T-helper 17 cell (primary cell): ENCODE measurements at places on chromosomes 12 and 14. TPM values are rescaled to one million over a fixed set of nuclear protein-coding genes. Genes with fewer than 3 reads are reported as not detected.

GRCh38 chr12:57603815-57604453, 690 bp upstream of the DTX3 start:
- no peak for DNase-seq
- H3K36me3 ChIP-seq: peaks cover 14% of the 10 kb centered on the region
- H3K27ac ChIP-seq: peak overlapping the region; percentile 88
- peak overlapping the region; percentile 82 for H3K4me3 ChIP-seq
- H3K4me1 ChIP-seq: peaks cover 25% of the 10 kb centered on the region

- no peak overlapping the region for H3K4me3 ChIP-seq
- no peak for DNase-seq
- H3K36me3 ChIP-seq: peaks cover 7% of the 10 kb centered on the region
- H3K27me3 ChIP-seq: no peaks in the 10 kb centered on the region
- H3K27ac ChIP-seq: no peak overlapping the region
Measured at GRCh38 chr12:57775044-57775443, 2.6 kb downstream of the EEF1AKMT3 start.

DNA sequence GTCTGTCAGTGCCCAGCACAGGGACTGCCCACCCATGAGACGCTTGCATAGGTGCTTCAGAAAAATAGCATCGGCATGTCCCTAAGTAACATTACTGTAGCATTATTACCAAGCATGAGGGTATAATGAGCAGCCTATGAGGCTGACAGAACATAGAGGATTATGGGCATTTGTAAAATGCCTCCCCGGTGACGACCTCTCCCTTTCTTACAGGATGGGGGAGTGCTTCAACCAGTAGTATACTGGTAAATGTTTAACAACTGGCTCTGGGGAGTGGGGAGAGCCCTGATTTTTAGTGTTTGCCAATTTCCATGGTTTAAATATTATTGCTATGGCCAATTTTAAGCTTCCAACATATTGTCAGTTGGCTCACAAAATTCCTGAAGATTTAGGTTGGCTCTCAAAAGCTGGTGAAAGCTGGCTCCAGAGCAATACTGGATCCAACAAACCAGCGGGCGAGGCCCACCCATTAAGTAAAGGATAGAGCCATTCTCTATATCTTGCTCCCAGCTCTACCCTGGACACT, 104.5 kb downstream of the ETNK1 start:
- H3K4me1 ChIP-seq: peaks cover 2% of the 10 kb centered on the region
- peaks cover 34% of the 10 kb centered on the region for H3K27me3 ChIP-seq
- no peak for DNase-seq
- H3K27ac ChIP-seq: no peak overlapping the region
- no peak overlapping the region for H3K4me3 ChIP-seq
- no peaks in the 10 kb centered on the region for H3K36me3 ChIP-seq

DNA sequence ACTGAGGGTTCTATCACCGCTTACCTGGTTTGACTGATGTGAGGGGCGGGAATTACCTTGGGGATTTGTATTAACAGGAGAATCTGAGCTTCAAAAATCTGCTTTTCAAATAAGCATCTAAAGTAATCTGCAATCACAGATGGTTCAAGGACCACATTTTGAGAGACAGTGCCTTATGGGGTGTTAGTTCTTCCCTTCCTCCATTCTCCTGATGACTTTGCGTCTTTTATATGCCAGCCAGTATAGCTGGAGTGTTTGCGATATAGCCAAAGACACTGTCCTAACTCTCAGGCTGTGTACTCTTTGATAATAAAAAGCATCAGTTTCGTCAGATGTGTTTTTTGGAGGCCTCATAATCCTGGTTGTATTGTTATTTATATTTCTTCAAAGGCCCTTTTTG, 39.5 kb downstream of the PPHLN1 start:
- no peak overlapping the region for H3K4me3 ChIP-seq
- no peaks in the 10 kb centered on the region for H3K27me3 ChIP-seq
- no peak for DNase-seq
- peaks cover 4% of the 10 kb centered on the region for H3K36me3 ChIP-seq
- peaks cover 19% of the 10 kb centered on the region for H3K4me1 ChIP-seq

DNA sequence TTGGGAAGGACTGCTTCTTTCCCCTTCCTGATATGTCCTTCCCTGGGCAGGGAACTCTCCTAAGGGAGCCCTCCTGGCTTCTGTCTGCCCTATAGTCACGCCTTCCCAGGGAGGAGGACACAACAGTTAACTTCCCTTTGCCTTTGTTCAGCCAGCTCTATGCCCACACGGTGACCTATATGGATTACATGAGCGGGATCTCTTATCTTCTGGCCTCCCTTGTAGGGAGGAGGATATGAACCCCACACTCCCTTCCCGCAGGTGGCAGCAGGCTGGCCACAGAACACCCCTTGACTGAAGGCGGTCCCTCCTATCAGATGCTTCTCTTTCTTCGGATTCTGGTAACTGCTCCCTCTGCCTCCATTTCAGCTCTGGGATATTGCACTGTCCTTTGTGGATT, 135.6 kb upstream of the MAX start:
- peaks cover 13% of the 10 kb centered on the region for H3K4me1 ChIP-seq
- DNase-seq: no peak
- H3K27me3 ChIP-seq: no peaks in the 10 kb centered on the region
- H3K4me3 ChIP-seq: no peak overlapping the region

DNA sequence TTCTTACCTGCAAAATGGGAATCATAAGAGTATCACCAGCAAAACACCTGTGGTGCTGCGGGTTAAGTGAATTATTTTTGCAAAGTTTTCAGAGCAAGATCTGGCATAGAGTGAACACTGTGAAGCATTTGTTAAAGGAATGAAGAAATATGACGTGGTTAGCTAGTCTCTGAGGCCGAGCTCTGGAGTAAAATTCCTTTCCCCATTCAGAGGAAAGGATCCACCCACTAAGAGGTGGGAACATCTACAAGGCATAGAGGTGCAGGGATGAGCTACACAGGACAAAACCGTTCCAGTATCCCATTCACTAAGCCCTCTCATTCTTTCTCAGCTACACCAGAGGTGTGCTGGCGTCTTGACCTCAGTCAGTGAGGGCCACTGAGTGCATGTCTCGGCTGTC, 48.5 kb downstream of the JAG2 start:
- H3K27ac ChIP-seq: no peak overlapping the region
- no peak for DNase-seq
- peaks cover 2% of the 10 kb centered on the region for H3K36me3 ChIP-seq
- no peak overlapping the region for H3K4me3 ChIP-seq

DNA sequence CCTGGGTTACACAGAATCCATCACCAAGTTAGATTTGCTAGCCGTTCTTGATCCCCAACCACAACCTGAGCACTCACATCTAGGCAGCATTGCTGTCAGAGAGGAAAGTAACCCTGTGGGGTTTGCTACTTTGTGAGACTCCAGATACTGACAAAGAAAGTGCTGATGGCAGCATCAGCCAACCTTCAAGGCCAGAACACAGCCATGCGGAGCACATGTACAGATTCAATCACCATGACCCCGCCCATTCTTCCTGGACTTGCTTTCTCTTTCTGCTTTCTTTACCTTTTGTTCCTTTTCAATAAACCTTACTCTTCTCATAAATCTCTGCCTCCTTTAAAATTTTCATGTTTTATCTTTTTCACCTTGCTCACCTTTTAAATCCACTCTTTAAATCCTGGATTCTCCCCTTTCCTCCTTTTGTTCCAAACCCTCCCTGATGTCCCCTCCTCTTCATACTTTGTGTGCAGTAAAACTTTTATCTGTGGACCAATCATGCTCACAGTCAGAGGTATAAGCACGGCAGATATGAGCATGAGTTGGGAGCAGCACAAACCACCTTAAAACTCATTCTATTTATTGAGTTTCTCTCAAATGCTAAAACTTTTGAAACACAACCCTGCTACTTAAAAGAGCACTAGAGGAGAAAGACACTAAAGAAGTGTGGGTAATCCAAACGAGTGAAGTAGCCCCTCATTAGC, 21.9 kb upstream of the CERS5 start:
- no peaks in the 10 kb centered on the region for H3K27me3 ChIP-seq
- no peak for DNase-seq
- peak overlapping the region; percentile 91 for H3K27ac ChIP-seq
- H3K4me3 ChIP-seq: peak overlapping the region; percentile 85
- peaks cover 19% of the 10 kb centered on the region for H3K4me1 ChIP-seq

GRCh38 chr14:61564618-61565091, 130.7 kb upstream of the HIF1A start:
- H3K27me3 ChIP-seq: peaks cover 9% of the 10 kb centered on the region
- DNase-seq: no peak
- H3K4me3 ChIP-seq: peak overlapping the region; percentile 36

GRCh38 chr14:50007123-50007903, 109.1 kb downstream of the VCPKMT start:
- no peak overlapping the region for H3K27ac ChIP-seq
- peaks cover 3% of the 10 kb centered on the region for H3K36me3 ChIP-seq
- no peaks in the 10 kb centered on the region for H3K27me3 ChIP-seq
- no peak for DNase-seq
- H3K4me3 ChIP-seq: no peak overlapping the region

DNA sequence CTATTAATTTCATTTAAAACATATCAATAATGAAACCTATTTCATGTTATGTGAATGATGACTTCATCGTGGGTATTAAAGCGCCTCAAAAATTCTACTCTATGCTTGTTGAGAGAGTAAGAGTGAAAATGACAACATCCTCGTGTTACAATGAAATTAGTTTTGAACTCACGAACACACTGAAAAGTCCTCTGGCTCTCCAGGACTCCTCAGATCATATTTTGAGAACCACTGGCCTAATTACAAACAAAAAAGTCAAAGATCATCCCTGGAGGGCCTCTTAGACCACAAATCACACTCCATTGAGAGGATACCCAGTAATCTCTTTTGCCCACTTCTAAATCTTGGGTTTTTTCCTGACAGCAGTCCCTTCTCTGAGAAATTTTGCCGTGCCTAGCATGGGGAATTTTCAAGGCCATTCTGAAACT, 19.1 kb downstream of the DAAM1 start:
- H3K27ac ChIP-seq: no peak overlapping the region
- H3K4me1 ChIP-seq: peaks cover 15% of the 10 kb centered on the region
- H3K27me3 ChIP-seq: no peaks in the 10 kb centered on the region
- DNase-seq: no peak
- no peaks in the 10 kb centered on the region for H3K36me3 ChIP-seq

DNA sequence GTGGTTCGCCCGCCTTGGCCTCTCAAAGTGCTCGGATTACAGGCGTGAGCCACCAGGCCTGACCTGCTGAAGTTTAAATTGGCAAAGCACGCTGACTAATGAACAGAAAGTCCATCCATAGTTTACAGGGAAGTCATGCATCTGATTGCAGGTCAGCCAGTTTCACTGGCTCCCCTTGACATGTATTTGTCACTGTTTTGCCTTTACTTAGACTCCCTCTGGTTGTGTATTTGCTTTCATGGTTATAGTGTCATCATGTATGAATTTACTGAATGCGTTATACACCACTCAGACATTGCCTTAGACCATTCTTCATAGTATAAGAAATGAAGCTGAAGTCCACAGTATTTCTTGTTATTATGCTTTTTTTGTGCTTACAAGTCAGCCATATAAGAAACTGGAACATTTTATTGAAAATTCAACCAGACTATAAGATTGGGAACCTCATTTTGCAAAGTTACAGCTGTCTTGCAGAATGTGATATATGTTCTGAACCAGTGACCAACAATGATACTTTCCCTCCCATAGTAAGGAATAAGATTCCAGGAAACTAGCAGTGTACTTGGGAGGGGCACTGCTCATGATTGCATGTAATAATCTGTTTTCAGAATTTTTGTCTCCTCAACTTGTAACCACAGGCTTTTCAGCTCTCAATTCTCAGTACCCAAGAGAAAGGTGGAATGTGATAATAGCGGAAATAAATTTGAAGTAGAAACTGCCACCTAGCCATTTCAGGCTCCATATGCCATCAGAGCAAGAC, 51.9 kb upstream of the ATF7IP start:
- DNase-seq: no peak
- H3K4me3 ChIP-seq: no peak overlapping the region

GRCh38 chr12:54565986-54566544, 16.7 kb downstream of the PDE1B start:
- H3K4me3 ChIP-seq: no peak overlapping the region
- H3K36me3 ChIP-seq: peaks cover 3% of the 10 kb centered on the region
- H3K27me3 ChIP-seq: no peaks in the 10 kb centered on the region

DNA sequence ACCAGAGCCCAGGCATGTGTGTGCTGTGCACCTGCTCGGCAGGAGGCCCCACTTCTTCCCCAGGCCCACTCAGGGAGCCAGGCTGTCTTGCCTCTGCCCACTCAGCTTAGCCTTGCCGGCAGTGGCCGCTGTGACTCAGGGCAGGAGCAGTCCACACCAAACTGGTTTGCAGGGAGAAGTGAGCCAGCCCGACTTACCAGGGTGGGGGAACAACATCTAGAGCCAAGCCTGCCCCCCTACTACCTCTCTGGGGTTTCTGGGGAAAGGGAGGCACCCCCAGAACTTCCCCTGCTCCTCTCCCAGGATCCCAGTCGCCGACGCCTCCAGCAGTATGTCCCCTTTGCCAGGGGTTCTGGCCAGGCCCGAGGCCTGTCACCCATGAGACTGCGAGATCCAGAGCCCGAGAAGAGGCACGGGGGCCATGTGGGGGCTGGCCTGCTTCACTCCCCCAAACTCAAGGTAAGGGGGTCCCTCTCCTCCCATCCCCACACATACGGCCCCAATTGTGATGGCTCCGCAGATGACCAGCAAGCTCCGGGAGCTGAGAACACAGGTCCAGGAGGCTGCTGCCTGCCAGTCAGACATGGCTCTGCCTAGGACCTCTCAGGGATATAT, 3.0 kb downstream of the PLEKHG6 start:
- no peak for DNase-seq
- peak overlapping the region; percentile 72 for H3K27ac ChIP-seq
- H3K36me3 ChIP-seq: no peaks in the 10 kb centered on the region
- peaks cover 29% of the 10 kb centered on the region for H3K27me3 ChIP-seq
- no peak overlapping the region for H3K4me3 ChIP-seq

- no peak for DNase-seq
- no peak overlapping the region for H3K4me3 ChIP-seq
- H3K27ac ChIP-seq: no peak overlapping the region
- H3K36me3 ChIP-seq: peaks cover 13% of the 10 kb centered on the region
- H3K27me3 ChIP-seq: no peaks in the 10 kb centered on the region
Measured at GRCh38 chr12:50718760-50719159, 45.1 kb upstream of the ATF1 start.

- peak overlapping the region; percentile 96 for H3K27ac ChIP-seq
- no peak for DNase-seq
- H3K4me3 ChIP-seq: peak overlapping the region; percentile 100
- no peaks in the 10 kb centered on the region for H3K27me3 ChIP-seq
- peaks cover 36% of the 10 kb centered on the region for H3K4me1 ChIP-seq
Measured at GRCh38 chr12:106773286-106774004, 1.0 kb upstream of the RIC8B start.

GRCh38 chr14:30600922-30601918, 20.9 kb upstream of the SCFD1 start:
- H3K27ac ChIP-seq: peak overlapping the region; percentile 16
- no peak overlapping the region for H3K4me3 ChIP-seq

- no peak overlapping the region for H3K27ac ChIP-seq
- H3K36me3 ChIP-seq: no peaks in the 10 kb centered on the region
- no peak for DNase-seq
- no peaks in the 10 kb centered on the region for H3K4me1 ChIP-seq
- H3K4me3 ChIP-seq: no peak overlapping the region
Measured at GRCh38 chr12:100984796-100985195, 190.2 kb downstream of the ANO4 start.

Gene NAV3
- 0.08 TPM for total RNA-seq

Gene PLBD1
- 5.1 TPM for total RNA-seq

Gene C14orf39
- not detected for total RNA-seq

Gene GPR135
- 1.7 TPM for total RNA-seq

Gene DACT1
- 0.91 TPM for total RNA-seq

Gene MYL2
- total RNA-seq: not detected

Gene SCN8A
- total RNA-seq: 0.47 TPM

Gene TRPV4
- total RNA-seq: not detected
